ENCODE measurements at places on chromosomes 13 and 19. TPM values are rescaled to one million over a fixed set of nuclear protein-coding genes. Genes with fewer than 3 reads are reported as not detected.
A peak's percentile ranks its signal among the peaks of the same experiment; 100 is the strongest.

- no peak for DNase-seq
These were observed 18.9 kb upstream of the IPO5 start for GRCh38 chr13:97934590-97934989.

- no peak for DNase-seq
These were observed 62.2 kb upstream of the MYCBP2 start for GRCh38 chr13:77388944-77389624.

NECTIN2 gene
- total RNA-seq: 79.4 TPM

DNA sequence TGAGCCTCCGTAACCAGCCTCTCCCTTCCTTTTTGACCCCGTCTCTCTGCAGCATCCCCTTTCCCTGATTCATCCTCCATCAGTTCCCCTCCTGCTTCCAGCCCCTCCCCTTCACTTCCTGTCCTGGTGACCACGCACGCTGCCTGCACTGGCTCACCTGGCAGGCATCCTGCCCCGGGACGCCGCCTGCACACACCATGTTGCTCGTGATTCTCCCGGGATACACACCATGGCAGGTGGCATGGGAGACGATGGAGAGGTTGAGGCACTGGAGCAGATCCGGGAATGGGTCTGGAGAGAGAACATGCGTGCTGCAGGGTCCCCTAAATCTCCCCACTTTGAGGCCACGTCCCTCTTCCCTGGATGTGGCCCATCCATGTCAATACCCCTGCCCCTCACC, 4.2 kb downstream of the KLK12 start:
- no peak for DNase-seq

- DNase-seq: no peak
These were observed 51.5 kb downstream of the EPS15L1 start for GRCh38 chr19:16420336-16420676.

- no peak for DNase-seq
These were observed 116.8 kb upstream of the SPATA13 start for GRCh38 chr13:24043590-24044350.

CD37 gene
- 255 TPM for total RNA-seq

CACNA1A gene
- total RNA-seq: 0.54 TPM

DNA sequence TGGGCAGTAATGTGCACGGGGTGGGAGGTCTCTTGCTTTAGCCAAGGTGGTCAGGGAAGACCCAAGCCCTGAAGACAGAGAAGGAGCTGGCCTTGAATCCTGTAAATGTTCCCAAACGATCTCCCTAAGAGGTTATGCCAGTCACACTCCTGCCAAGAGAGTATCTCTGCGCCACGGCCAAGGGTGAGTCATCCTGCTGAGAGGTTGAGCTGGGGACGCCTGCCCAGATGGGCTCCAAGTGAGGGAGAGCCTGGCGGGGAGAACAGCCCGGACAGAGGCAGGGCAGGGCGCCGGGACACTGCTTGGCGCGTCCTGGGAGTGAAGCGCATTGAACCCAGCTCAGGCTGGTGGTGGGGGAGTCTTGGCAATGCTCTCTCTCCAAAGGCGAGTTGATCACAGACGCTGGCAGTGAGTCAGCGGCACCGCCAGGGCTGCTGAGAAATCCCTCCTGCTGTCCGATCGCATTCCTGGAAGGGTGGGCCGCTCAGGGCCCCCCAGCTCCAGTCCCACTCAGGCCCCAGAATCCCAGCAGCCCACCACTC, 16.4 kb downstream of the SULT2B1 start:
- DNase-seq: no peak

- DNase-seq: no peak
These were observed 22.8 kb upstream of the CEACAM20 start for GRCh38 chr19:44552324-44552723.

- no peak for DNase-seq
These were observed 891.7 kb upstream of the MIR17HG start for GRCh38 chr13:90455823-90456222.

- DNase-seq: no peak
These were observed 47.5 kb downstream of the SOX21 start for GRCh38 chr13:94664889-94665288.

DNA sequence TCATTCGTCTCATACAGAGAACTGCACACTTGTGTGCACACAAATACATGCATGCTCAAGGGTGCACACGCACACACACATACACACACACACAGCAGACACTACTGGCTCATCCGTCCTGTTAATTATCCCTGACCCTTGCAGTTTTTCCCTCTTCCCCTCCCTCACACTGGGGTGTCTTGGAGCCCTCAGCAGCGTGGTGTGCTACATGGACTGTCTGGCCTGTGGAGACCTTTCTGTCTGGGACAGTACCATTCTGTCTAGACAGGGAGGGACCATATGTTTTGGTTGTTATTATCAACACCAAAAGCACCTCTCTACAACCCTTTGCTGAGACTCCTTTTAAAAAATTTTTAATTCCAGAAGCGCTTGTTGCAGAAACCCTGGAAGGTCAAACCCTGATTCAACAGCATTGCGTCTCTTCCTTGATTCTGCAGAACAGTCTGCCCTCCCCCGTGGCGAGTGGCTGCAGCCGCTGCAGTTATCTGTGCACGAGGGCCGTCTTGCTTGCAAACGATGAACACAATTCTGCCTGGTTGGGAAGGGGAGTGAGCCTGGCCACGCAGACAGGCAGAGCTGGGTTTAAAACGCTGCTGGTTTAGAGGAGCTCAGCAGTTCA, 374.0 kb downstream of the IRS2 start:
- DNase-seq: no peak

GRCh38 chr19:38784224-38784623, 4.8 kb upstream of the LGALS7B start:
- DNase-seq: no peak

GRCh38 chr13:113258321-113259054, 38.6 kb upstream of the LAMP1 start:
- no peak for DNase-seq

DNA sequence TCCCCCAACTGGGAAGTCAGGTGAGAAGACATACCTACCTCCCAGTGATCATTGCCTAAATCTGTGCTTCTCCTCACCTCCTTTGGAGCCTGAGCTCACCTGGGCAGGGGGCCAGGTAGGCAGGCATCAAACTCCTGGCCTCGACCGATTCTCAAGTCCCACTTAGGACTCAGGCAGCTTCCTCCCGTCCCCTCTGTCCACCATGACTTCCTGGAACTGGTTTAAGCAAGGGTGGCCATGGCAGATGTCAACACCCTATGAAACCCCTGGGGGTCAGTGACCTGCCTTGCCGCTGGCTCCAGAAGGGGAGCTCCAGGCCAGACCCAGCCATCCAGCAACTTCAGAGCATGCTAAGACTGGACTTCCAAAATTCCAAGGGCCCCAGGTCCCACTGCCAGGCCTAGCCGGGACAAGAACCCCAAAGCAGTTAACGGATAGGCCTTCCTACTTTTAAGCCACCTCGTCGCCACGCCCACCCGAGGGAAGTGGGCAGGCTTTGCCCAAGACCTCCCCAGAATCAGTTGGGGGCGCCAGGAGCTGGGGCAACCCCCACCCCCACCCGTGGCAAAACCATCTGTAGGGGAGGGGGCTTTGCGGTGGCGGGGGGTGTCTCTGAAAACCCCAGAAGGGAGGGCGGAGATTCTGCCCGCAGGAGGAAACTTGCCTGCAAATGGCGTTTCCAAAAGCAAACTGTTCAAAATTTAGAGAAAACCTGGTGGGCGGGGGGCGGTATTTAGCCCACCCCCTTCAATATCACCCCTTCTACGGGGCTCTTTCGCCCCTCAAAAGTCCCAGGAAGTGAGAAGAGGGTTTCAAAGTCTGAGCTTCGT, 657 bp downstream of the PLIN3 start:
- peak; percentile 89 for DNase-seq

DNA sequence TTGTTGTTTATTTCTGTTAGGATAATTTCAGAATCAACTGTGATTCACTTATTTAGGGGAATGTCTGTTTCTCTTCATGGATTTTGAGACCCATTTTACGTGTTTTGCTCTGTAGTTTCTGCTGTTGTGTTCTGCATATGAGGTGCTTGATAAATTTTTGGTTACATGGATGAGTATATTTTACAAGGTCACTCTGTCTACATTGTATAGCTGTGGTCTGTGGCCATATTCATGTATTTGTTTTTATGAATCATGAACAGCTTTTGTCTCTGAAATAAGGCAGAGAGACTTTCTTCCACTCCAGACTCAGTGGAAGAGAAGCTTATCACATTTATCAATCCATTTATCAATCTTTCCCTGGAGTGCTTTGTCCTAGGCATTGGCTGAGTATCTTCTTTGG, 56.6 kb downstream of the PDS5B start:
- DNase-seq: no peak

STAP2 gene
- 3.8 TPM for total RNA-seq
